NCI-H82 (cell line): ENCODE measurements at places on chromosomes 6 and 20.
A peak's percentile ranks its signal among the peaks of the same experiment; 100 is the strongest.

- no peak for DNase-seq
Observed at GRCh38 chr20:32511358-32512046, 73.6 kb downstream of the NOL4L start.

DNA sequence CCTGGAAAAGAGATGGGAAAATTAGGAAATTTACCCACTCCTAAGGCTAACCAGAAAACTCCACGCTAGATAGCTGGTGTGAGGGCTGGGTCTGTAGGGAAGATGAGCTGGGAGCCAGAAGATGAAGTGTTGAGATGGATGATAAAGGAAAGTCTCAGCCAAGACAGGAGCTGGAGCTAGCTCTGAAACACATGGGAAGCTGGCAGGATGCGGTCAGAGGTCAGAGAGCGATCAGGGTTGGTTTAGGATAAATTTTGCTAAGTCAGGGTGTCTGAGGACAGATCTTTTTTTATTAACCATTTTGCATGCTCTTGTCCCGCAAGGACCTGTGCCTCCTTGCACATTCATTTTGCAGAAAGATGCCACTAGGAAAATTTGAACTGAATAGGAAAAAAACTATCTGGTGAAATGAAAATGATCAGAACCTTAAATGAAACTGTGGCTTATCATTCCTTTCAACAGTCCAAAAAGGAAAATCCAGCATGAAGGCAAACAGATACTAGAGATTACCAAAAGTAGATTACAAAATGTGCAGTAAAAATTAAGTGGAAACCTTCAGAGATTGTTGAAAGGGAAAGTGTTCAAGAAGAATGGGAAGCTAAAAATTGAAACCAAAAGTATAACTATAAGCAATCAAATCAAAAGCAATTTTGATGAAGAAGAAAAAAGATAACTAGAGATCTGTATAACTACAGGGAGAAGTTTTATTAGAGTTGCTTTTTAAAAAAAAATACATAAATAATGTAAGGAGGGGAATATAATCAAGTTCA, 10.7 kb upstream of the EDN1 start:
- DNase-seq: no peak

DNA sequence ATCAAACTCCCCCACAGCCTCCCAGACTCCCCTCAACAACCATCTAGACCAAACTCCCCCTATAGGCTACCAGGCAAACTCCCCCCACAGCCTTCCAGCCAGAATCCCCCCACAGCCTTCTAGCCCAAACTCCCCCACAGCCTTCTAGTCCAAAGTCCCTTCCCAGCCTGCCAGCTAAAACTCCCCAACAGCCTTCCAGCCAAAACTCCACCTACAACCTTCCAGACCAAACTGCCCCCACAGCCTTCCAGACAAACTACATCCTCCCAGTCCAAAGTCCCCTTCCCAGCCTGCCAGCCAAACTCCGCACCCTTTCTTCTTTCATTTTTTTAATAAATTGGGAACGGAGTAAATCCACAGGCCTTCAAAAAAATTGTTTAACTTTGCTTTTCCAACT, 37.4 kb upstream of the SYNDIG1 start:
- DNase-seq: peak; percentile 44

DNA sequence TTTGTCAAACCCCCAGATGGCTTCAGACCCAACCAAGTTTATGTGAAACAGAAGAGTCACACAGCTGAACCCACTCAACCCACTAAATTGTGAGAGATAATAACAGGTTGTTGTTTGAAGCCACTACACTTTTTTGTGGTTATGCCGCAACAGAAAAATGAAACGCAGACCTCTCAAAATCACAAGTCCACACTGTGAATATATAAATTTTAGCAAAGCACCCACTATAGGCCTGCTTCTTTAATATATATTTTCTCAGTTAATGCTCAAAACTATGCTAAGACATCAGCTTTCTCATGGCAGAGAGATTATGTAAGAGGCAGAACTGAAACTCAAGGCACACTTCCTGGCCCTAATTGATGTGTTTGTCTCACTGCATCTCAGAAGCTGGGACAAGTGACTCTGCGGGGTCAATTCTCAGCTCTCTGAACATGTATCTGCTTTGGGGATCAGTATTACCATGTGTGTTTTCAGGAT, 27.7 kb downstream of the MAP3K5 start:
- no peak for DNase-seq

DNA sequence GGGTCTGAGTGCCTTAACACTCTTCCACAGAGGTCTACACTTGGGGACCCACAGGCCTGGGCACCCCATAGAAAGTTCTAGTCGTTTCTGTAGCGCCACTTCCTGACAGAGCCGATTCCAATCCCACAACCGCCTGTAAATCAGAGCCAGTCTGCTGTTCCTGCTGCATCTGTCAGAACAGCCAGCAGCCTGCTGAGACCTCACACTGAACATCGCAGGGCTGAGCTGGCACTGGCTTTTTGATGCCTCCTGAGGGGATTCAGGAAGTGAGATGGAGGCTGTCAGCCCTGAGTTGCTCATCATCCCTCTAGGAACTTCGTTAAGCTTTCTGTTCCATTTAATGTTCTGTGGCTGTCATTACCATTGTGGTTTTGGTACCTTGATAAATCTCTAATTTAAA, 48.9 kb downstream of the DCBLD1 start:
- DNase-seq: peak; percentile 17

DNA sequence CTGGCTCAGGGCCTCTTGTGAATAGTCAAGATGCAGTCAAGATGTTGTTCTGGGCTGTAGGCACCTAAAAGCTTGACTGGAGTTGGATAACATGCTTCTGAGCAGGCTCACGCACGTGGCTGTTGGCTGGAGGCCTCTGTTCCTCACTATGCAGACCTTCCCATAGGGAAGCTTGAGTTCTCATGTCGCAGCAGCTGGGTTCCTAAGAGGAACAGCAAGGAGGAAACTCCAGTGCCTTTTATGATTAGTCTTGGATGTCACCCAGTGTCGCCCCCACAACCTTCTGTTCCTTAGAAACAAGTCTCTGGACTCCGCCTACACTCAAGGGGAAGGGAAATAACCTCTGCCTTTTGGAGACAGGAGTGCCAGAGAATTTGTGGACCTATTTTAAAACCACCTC, 210.7 kb downstream of the BCAS1 start:
- no peak for DNase-seq

DNA sequence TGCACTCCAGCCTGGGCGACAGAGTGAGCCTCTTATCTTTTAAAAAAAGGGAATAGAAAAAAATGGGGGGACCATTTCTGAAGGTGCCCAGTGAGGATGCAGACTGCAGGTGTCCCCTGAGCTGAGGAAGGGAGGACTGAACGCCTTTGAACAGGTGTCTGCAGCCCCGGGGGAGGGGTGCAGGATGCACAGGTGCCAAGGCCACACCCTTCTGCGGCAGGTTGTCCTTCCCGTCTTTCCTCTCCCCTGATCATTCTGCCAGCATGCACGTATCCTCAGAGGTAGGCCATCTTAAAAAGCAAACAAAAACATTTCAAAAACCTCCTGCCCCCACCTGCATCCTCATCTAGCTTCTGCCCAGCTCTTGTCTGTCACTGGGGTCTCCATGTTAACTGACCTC, 101.3 kb downstream of the MTHFD1L start:
- no peak for DNase-seq

GRCh38 chr20:9903048-9903655, 64.3 kb upstream of the PAK5 start:
- peak; percentile 56 for DNase-seq

DNA sequence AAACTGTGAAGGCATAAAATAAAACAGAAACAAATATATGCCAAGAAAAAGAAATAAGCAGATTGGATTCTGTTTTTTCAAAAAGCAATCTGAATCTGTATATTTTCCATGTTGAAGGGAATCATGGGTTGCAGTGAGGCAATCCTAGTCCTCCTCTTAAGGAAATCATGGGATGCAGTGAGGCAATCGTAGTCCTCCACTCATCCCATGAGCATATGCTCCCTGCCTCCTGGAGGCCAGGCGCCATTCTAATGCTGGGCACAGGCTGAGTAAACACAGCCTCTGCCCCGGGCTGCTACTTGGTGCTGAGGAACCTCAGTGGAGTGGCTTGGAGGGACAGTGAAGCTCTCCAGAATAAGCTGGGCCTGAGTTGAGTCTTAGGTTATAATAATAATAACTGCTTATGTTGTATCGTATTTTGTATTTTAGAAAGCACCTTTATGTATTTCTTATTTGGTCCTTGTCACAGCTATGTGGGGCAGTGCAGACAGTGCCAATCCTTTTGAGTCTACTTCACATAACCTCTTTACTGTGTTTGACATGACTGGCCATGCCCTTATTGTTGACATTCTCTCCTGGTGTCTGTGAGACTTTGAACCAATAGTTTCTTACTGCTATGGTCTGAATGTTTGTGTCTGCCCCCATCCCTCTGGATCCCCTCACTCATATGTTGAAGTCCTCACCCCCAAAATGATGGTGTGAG, 56.6 kb upstream of the CITED2 start:
- DNase-seq: no peak

- peak; percentile 64 for DNase-seq
Observed at GRCh38 chr6:32954986-32955802, 2.3 kb upstream of the HLA-DMA start.

DNA sequence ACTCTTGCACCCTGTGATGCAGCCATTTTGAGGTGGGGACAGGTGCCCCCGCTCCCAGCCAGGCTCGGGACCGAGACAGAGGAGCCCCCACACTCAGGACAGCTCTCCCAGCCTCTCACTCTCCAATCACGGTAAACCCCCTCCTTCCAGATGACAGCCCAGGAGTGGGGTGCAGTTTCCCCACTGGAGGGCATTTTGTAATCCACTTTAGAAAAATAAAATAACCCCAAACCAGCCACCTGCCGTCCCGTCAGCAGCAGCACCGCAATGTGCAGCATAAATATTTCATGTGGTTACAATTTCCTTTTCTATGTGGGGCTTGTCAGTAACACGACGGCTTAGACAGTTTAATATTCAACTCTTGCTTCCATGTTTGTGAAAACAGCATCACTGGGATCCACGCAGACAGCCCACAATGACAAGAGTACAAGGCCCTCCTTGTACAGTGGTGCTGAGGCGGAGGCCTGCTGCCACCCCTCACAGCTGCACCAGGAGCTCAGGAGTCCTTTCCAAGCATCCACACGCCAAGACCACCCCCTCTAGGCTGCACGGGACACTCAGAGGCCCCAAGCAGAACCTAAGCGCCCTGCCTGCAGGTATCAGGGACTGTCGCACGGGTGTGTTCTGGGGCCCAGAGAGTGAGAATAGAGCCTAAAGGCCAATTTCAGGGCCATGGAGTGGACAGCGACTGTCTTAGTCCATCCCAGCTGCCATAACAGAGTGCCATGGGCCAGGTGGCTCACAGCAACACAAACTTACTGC, 116.7 kb downstream of the JPH2 start:
- no peak for DNase-seq

DNA sequence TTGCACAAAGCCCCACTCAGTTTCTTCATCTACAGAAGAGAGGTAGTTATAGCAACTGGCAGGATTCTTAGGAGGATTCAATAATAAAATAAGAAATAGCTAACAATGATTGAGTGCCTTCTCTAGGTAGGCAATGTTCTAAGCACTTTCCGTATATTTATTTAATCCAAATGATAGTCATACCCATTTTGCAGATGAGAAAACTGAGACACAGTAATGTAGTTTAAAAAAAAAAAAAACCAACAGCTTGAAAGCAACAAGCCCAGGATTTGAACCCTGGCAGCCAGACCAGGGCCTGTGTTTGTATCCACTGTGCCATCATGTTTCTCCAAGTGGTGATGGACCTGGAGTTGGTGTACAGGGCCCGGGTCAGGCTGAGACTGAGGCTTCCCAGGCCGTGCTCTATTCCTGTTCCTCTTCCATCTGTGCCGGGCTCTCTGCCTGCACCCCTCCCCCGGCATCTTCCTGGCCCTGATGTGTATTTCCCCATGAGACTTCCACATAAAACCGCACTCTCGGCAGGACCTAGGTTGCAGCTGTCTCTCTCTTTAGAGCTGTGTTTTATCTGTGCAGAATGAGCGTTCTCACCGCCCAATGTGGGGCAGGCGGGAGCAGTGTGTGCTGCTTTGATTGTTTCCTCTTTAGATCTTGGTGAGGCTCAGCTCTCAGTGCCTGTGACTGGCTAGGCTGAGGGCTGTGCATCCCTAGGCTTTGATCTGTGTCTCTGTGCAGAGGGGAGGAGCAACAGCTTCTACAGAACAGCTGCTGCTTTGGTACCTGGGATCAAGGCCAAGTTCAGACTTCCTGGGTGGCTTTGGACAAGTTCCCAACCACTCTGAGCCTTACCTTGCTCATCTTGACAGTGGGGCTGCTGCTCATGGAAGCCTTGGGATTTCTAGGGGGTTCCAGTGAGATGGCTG, 49.5 kb downstream of the TOX2 start:
- no peak for DNase-seq

GRCh38 chr20:16062661-16063581, 510.3 kb downstream of the KIF16B start:
- no peak for DNase-seq

DNA sequence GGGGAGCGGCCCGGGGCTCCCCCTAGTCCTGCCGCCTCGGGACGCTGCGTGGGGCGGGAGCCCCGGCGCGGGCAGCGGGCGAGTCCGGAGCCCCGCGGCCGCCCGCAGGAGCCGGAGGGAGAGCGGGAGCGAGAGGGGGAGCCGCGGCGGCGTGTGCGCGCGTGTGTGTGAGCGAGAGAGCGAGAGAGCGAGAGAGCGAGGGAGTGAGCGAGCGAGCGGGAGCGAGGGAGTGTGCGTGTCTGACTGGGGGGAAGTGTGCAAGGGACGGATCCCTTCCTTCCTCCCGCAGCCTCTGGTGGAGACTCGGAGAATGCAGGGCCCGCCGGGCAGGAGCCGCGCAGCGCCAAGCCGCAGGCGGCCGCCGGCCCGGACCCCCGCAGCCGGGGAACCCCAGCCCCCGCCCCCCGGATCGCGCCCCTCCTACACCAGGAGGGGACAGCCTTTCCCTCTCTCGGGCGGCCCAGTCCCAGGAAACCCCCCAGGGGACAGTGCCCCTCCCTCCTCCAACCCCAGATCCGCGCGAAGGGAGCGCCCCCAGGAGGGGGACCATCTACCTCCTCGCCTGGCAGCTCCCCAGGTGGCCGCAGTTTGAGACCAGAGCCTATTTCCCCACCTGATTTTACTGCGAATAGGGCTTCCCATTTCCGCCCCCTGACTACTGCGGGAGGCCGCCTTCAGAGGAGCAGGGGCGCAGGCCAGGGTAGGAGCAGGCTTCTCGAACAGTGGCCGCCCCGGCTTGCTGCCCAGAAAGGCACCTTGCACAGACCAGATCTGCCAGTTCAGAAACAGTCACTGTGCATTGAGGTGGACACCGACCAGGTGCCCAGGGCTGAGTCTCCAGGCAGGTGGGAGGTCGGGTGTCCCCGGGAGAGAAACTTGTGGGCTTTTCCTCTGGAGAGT, at the start of gene CDH22:
CDH22 (minus strand) TSS at position 241 of the 900 bp plus-strand sequence. CDS start 57,204 bp downstream, outside the sequence.
- DNase-seq: peak; percentile 94

DNA sequence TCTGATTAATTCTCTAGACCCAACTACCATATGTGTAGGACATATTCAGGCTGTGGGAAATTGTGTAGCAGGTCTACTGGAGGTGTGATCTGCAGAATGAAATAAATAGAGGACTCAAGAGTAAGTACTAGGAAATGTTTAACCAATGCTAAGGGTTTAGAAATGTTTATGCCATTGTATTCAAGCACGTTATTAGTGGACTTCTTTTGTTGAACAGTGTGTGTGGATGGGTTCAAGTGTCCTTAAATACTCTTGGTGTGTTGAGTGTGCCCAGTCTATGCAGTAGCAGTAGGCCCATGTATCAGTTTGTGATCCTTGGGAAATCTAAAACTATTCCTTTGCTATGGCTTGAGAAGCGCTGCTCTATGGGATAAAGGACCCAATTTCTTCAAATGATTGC, 112.1 kb downstream of the FARS2 start:
- no peak for DNase-seq

- DNase-seq: no peak
Observed at GRCh38 chr6:2881423-2881822, 21.7 kb downstream of the SERPINB9 start.
